Muscle of back (tissue), 13 donors: ENCODE measurements at places on chromosomes 3 and 15.
A peak's percentile ranks its signal among the peaks of the same experiment; 100 is the strongest.

- no peak for DNase-seq
Observed at GRCh38 chr3:136750897-136751315, 1.3 kb downstream of the STAG1 start.

DNA sequence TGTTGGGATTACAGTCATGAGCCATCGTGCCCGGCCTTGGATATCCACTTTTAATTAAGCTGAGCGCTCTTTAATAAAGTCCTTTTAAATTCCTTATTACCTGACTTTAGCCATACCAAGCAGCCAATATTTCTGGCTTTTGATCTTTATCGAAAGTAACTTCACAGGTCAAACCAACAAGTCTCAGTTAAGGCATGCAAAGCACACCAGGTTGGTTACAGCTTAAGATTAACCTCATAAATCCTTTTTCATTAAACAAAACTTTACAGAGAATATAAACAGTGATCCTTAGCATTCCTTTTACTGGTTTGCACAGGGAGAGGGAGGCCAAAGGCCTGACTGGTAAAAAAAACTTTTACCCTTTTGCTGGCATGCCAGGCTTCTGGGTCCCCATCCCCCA lies 17.7 kb downstream of the ZNF662 start:
- no peak for DNase-seq

GRCh38 chr3:194045289-194045688 lies 90.7 kb upstream of the HES1 start:
- DNase-seq, result no peak

DNA sequence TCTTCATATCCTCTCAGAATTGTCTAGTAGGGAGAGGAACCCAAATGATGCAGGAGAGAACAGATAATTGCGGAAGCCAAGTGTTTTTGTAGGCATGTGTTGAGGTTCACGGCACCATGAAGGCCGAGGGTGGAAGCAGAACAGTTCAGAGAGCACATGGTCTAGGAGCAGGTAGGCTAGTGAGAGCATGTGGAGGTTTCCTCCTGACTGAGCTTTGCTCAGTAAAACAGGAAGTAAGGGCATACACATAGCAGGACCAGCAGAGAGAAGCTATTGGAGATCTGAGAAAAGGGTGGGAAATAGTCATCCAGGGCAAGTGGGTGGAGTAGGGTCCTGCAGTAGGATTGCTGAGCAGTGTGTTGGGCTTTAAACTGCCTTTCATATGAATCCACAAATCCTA lies 491.1 kb downstream of the FHIT start:
- no peak for DNase-seq

GRCh38 chr3:9213019-9213634 lies 36.3 kb downstream of the SRGAP3 start:
- no peak for DNase-seq

DNA sequence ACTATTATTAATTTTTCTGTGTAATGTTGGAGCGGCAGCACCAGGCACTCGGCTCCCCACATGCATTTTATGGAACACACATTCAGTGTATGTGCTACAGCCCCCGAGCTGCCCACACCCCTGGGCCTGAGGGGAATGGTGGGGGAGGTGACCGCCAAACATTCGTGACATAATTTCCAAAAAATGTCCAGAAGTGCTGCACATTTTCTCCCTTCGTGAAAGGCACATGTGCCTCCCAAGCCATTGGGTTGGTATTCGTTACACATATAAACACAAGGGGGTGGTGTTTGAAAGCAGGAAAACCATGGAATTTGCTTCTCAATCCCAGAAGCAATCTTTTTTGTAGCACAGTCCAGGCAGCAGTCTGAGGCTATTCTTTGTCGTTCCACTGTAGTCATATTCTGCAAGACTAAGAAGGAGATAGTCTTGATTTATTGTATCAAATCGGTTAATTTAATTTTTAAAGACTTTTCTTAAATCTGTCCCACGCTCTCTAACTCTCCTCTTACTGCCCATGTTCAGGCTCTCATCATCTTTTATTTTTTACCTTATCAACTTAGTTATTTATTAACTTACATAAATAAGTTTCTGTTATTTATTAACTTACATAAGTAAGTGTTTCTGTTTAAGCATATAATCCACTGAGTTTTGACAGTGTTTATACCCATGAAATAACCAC lies 39.2 kb upstream of the POLR2M start:
- peak; percentile 51 for DNase-seq

- no peak for DNase-seq
Observed at GRCh38 chr3:147383617-147384016, 22.7 kb downstream of the ZIC4 start.

- no peak for DNase-seq
Observed at GRCh38 chr15:75346796-75347221, at the start of gene NEIL1. NEIL1 (plus strand) TSS chr15:75347039; CDS start chr15:75348906, 1,867 bp downstream.

DNA sequence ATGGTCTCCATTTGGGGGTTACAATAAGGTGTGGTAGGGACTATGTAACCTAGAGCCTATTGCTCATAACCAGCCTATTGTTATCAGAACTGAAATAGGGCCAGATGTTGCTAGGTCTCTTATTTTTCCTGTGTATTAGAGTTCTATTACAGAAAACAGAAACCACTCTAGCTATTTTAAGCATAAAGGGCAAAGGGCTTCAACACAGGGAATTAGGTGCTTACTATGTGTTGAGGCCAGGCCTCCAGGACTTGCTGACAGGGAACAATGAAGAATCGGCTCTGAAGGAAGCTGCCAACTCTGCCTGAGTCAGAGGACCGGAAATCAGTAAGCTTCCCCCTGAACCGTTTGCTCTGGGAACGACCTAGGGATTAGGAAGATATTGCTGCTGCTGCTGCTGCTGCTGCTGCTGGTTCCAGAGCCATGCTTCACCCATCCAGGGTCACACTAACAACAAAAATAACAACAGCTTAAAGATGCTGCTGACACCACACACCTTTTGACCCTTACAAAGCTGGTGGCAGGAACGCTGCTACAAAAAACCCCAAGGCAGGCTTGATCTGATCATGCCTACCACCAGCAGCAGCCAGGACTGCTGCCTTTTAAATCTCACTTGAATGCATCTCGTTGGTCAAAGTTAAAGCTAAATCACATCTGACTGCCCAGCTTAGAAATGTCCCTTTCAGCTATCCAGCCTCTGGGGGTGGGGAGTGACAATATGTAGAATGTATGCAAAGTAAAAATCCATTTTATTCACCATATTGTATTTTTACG lies 276.9 kb upstream of the IL12A start:
- DNase-seq, result peak; percentile 25

DNA sequence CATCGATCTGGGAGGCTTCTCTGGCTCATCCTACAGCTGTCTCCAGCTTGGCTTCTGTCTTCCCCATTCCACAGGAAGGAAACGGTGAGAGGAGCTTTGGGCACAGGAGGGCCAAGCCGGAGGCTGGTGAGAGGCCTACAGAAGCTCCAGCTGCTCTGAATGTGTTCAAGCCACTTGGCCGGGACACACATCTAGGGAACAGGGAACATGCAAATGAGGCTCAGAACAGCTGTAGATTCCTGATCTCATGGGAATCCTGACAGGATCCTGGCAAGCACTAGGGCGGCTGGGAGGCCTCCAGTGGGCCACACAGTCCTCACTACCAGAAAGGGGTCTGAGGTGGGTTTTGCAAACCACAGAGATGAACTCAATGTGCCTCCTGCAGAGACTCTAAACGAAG lies 13.7 kb downstream of the SEMA5B start:
- DNase-seq, result no peak

GRCh38 chr3:152296382-152296781 lies 27.7 kb downstream of the MBNL1 start:
- DNase-seq, result no peak

- DNase-seq, result no peak
Observed at GRCh38 chr3:168696051-168696450, 600.3 kb upstream of the GOLIM4 start.

GRCh38 chr3:133137042-133137996 lies 99.1 kb downstream of the TMEM108 start:
- no peak for DNase-seq

- DNase-seq, result no peak
Observed at GRCh38 chr3:30512576-30512975, 93.8 kb upstream of the TGFBR2 start.

DNA sequence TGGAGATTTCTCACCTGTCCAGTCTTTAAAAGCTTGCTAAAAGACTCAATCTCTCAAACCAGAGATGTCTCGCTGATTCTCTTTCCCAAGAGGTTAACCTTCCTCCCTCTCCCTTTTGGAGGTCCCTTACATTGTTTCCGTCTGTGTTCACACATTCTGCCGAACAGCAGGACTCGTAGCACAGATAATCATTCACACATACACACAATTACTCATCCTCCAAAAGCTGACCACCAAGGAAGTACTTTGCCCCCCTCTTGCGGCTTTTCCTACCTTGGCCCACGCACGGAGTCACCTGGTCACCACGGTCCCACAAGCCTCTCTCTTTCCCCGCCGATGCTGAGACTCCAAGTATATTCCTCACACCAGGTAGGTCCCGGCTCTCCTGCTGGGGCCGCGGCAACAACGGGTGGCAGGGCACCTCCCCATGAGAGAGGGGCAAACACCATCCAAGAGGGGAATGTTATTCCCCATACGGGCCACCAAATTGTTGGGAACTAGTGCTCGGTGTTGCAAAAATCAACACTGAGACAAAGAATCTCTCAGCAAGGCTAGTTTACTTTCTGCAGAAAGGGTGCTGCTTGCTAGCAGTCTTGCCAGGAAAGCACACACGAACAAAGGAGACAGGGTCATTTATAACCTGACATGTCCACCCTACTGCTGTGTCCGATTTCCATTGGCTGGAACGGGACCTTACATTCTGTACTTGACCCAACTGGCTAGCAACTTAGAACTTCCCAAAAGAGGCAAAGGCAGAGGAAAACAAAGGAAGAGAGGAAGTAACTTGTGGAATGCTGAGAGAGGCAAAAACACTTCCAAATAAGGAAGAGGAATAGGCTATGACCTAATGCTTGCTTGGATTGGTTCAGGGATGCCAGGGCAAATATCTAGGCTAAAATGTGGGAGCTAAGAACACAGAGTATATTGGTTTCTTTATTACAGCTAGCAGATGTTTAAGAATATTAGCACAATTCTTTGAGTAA lies 102.1 kb upstream of the NECTIN3 start:
- DNase-seq, result no peak

GRCh38 chr15:63715818-63716217 lies 117.9 kb downstream of the HERC1 start:
- no peak for DNase-seq

- peak; percentile 23 for DNase-seq
Observed at GRCh38 chr3:54259636-54260035, 137.3 kb downstream of the CACNA2D3 start.

DNA sequence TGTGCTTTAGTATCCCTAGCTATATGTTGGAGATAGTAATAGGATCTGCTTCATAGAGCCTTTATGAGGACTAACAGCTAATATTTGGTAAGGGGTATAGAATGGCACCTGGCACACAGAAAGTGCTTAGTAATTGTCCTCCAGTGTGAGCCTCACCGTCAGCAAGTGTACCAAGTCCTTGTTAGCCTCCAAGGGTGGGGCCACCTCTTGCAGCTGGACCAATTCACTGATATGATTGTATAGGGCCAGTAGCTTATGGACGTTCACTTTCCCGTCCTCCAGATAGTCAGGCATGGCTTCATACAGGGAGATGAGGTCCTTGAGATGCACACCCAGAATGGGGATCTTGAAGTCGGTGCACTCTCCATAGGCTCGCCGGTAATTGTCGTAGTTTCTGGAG lies 53.6 kb downstream of the FAM98B start:
- no peak for DNase-seq

DNA sequence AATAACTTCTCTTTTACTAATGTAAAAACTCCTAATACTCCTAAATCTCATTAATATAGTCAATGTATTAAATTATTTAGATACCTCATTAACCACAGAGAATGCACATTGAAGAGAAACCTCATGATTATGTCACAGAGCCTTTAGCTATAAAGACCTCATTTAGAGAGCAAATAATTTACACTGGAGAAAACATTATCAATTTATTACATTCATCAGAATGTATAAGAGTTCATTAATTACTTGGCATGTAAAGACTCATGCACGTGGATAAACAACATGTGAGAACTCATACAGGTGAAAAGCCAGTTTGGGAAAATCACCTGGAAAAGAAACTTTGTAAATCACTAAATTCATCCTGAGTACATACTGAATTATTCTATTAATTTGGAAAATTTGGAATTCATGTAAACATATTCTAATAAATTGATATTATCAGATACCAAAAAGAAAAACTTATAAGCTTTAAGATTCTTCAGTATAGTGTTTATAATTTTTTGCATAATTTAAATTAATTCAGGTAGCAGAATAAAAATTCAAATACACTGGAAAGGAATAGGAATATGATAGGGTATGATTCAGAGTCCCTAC lies 22.9 kb upstream of the WNT7A start:
- no peak for DNase-seq

DNA sequence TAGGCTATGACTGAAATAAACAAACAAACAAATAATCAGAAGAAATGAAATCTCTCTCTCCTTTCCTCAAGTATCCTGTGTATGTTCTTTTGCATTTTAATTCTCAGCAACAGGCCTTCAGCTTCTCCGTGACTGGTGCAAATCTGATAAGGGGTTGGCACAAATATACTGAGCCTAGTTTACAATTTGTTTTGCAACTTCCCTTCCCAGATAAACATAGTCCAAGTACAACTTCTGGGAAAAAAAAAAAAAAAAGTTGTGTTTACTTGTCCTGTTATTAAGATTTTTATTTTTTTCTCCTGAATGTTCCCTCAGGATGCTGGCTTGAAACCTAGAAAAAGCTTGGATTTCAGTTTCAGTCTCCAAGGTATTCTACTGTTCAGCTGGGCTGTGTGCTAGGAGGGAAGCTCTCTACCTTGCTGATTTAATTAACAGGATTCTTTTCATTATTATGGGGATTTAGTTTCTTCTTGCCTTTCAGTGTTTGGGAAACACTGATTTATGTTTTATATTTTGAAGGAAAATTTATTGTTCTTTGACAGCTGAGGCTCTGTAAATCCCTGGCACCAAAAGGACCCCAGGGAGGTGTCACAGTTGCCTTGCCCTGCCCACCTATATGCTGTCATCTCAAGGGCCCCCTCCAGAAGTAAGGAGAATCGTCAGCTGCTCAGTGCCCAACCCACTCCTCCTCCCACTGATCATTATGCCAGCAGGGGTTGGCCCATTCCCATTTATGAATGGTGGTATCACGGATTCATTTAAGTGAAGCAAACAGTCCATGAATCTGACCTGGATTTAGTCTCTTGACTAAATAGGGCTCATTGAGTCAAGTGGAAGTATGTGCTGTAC lies 185.2 kb downstream of the MEIS2 start:
- no peak for DNase-seq

DNA sequence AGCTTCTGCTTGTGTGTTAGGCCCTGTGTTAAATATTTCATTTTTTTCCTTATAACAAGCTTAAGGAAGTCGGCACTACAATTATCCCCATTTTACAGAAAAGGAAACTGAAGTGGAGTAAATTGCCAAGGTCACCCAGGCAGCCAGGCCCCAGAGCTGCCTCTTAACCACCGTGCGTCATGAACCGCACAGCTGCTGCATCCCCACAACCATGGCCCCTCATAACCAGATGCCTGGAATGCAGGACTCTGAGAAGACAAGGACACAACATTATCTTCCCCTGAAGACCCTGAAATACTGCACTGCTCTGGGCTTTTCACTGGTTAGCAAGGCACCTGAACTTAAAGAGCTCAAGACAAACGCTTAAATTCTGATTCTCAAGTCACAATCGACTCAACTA lies 14.6 kb downstream of the LRIG1 start:
- no peak for DNase-seq
